ENCODE measurements at places on chromosomes 3 and 15.

DNA sequence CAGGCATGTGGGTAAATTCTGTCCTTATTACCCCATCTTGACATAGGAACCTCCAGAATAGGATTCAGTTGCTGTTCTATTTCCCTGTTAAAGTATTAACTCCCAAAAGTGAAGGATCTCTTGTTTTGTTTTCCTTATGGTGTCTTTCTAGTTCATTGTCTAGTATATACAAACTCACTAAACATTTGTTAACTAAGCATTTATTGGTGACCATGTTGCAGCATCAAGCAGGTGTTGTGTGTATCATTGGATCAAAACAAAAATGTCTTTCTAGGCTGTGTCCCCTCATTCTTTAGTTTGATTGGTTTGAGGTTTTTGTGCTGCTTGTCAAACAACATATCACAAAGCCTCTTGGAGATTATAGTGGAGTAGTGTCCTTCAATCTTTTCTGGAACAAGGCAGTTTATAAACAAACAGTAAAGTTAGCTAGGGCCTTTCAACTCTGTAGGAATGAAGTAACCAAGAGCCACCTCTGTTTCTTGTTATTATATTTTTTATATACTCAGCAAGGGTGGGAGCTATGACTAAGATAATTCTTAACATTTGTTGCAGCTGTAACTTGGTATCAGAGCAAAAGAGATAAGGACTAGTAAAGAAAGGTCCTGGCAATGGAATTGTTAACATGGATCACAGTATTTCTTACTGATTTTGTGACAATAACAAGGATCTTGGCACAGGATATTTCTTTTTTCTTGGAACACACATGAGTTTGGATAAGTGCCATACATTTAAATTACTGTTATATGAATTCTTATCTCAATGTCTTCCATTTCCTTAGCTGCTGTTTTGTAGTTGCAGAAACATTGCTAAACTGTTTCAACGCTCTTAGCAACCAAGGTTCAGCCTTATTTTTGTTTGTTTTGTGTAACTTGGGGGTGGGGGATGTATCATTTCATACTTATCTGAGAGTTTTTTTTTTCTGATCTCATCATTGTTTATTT lies 49.3 kb downstream of the TMOD3 start:
- DNase-seq: no peak

DNA sequence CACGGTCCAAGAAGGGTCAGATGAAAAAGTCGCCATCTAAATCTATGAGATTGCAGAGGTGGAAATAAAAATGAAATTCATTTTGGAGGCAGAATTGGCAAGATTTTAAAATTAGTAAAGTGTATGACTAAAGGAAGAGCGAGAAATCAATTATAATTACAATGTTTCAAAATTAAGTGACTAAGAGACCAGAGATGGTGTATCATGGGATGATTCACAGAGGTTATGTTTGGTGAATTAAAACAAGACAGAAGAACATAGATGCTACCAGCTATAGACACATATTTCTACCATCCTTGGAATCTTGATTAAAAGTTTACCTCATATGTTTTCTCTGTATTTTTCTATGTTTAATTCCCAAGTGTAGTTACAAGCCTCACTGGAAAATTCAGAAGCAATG lies 308.9 kb upstream of the DNAJC19 start:
- DNase-seq: no peak

DNA sequence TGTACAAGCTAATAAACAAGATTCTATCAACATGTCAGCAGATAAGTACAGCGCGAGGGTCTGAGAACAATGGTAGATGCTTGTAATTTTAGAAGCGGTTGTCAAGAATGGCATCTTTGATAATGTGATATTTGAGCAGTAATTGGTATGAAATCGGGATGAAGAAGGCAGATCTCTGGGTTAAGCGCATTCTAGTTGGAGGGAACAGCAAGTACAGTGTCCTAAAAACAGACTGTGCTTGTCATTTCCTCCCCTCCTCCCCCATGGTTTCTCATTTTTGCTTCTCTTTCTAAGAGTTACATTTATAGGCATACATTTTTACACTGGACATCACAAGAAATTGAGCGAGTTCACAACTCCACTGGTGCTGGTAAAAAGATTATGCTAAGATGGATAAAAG lies 23.3 kb downstream of the TGFBR2 start:
- no peak for DNase-seq

GRCh38 chr3:146557745-146558144 lies 13.3 kb upstream of the PLSCR1 start:
- no peak for DNase-seq

DNA sequence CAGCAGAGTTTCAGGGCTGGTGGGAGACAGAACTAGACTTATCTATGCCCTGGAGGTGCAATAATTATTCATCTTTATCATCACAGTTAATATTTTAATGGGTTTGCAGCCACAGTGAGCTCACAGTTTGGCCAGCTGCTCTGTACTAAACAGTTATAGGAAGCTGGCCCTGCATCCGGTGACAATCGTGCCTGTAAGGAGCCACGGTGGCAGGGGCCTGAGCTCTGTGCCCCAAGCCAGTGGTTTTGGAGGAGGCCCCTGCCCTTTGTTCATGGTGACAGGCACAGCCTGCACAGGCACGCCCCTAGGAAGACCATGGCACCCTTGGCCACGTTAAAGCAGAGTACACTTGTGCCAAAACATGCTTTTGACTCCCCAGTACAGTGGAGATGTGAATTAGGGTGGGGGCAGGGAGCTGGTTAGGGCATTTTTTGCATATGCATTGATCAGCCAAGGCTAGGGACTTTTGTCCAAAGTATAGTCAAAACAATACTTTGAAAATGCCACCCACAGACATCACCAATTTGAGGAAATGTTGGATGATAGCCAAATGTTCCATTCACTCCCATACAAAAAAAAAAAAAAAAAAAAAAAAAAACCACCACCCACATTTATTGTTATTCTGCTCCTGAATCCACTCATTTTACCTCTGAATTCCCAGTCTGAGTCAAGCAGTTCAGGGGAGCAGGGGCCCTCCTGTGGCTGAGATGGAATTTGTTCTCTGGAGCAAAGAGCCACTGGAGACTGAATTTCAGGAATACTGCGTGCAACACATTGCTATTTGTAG lies 3.4 kb upstream of the RFTN1 start:
- DNase-seq: no peak

DNA sequence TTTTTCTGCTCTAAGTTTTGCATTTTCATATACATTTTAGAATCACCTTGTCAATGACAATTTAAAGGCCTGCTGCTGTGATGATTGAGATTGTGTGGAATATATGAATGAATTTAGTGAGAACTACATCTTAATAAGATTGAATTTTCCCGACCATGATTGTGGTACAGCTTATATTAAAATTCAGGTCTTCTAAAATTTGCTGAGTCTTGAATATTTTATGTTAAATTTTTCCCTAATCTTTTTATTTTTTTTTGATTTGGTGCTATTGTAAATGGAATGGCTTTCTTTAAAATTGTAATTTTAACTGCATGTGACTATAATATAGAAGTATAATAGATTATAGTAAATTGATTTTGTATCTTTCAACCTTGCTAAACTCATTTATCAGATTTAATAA lies 172.1 kb downstream of the IL1RAP start:
- DNase-seq: no peak

DNA sequence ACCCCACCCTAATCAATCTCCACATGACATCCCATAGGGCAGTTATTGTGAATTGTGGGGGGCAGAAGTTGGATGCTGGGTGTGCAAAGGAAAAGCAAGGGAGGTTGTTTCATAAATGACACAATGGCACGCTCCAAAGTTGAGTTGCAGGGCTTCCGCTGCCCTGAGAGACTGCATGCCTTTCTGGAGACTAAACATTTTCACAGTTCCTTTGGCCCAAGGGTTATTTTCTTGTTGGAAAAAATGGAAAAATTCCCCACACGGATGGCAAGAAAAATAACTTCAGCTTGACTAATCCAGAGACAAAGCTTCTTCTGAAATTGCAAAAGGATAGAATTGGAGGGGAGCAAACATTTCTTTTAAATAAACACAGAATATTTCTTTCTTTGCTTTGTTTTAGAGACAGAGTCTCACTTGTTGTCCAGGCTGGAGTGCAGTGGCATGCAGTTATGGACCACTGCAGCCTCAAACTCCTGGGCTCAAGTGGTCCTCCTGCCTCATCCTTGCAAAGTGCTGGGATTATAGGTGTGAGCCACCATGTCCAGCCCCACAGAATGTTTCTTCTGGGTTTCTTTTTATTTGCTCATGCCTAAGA lies 19.1 kb upstream of the TPM1 start:
- DNase-seq: no peak

DNA sequence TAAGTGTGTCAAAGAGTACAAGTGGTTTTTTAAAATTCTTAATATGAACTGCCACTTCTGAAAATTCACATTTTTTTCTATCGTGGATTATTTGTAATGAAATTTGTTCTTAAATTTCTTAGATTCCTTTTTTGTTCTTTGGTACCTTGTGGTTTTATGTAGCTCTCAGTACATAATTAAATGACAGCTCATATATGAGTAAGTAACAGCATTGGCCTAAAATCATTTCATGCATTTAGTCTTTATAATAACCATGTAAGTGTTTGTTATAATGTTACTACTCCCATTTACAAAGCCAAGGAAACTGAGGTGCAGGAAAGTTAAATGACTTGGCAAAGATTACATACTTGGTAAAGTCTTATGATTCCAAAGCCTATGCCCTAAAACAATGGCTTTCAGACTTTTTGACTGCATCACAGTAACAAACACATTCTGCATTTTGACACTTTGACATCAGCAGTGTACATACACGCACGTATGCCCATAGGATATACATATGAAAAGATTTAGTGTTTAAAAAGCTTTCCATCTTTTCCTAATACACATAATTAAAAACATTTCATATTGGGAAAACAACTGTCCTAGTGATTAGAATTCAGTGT lies 14.9 kb downstream of the SPRED1 start:
- no peak for DNase-seq
